ENCODE measurements at places on chromosomes 6 and 20.
A peak's percentile ranks its signal among the peaks of the same experiment; 100 is the strongest.

- peak; percentile 85 for DNase-seq
Measured at GRCh38 chr6:46453216-46453615, 38.0 kb downstream of the RCAN2 start.

DNA sequence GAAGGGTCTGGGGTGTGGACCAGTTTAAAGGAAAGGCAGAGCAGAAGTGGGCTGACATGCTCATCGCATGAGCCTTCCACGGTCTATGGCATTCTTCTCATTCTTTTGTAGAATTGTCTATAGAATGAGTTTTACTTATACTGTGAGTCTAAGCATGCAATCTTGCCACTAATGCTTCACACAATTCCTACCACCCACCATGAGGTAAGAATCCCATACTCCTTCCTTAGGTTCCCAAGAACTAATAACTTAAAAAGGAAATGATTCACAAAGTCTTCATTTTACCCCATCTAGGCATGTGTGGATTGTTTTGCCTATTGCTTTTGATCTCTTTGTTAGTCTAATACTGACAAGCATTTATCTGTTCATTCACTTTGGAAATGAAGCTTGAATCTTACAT, 195.2 kb downstream of the LY86 start:
- DNase-seq, result no peak

DNA sequence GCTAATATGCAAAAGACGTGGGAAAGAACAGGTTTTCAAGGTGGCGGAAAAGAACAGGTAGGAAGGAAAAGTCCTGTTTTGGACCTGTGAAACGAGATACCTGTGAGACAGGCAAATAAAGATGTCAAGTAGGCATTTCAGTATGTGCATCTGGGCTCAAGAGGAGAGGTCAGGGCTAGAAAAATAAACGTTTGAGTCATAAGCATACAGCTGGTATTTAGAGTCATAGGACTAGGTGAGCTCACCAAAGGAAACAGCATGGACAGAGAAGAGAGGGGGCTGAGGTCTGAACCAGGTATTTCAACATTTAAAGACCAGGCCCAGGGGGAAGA, 14.9 kb downstream of the MTFR2 start:
- DNase-seq, result peak; percentile 89

DNA sequence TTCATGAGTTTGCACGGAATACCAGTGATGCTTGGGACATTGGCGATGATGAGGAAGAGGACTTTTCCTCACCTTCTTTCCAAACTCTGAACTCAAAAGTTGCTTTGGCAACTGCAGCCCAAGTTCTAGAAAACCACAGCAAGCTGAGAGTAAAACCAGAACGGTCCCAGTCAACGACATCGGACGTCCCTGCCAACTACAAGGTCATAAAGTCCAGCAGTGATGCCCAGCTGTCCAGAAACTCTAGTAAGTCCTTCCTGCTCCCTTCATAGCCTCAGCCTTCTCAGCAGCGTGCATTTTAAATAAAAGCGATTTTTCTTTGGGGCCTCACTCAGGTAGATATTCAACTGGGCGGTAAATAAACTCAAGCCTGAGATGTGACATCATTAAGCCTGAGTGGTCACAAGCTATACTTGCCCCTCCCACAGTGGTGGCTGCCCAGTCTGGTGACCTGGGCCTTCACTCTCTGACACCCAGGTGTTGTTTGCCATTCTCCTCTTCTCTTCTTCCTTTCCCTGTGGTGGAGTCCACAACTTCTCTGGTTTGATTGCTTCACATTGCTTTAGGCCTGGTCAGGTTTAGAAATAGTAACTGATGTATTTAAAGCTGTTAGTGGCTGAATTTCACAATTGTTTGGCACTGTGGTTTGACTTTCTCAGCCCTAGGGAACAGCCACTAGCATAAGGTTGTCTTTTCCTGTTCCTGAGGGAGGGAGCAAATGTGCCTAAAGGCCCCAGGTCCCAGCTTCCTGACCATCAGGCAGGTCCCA, 21.6 kb upstream of the TMEM217 start:
- DNase-seq, result peak; percentile 91

DNA sequence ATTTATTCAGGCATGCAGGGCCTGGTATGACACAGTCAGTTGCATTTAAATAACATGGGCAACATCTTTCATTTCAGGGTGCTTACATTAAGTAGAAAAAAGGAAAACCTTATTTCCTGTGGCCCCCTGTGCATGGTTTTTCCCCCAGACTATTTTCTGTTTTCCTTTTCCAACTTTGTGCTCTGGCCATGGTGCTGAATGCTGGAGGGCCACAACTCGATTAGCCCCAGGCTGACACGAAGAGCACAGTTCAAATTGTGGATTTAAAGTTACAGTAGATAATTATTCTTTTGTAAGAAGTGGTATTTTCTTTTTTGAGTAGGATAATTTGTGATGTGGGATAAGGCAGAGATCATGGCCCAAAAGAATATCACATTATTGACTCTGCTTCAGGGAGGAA, 332.0 kb downstream of the HAO1 start:
- DNase-seq, result peak; percentile 11

DNA sequence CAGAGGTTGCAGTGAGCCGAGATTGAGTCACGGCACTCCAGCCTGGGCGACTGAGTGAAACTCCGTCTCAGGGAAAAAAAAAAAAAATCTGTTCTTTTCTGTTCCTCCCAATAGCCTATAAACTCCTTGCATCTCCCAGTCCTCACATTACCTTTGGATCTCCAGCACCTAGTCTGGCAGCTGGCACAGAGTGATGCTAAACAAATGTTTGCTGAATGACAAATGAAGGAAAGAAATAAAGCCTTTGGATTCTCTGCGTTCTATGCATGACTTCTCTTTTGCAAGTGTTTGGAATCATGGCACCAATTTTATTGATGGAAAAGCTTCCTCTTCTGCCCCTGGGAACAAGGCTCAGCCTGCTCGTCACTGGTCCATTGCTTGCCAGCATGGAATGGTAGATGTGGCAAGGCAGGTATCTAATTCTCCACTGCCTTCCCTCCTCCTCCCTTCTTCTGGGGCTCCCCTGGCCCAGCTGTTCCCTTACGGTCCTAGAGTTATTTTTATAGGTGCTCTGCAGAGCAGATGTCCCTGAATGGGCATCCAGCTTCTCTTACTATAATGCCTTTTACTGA, 53.6 kb upstream of the FYN start:
- no peak for DNase-seq

DNA sequence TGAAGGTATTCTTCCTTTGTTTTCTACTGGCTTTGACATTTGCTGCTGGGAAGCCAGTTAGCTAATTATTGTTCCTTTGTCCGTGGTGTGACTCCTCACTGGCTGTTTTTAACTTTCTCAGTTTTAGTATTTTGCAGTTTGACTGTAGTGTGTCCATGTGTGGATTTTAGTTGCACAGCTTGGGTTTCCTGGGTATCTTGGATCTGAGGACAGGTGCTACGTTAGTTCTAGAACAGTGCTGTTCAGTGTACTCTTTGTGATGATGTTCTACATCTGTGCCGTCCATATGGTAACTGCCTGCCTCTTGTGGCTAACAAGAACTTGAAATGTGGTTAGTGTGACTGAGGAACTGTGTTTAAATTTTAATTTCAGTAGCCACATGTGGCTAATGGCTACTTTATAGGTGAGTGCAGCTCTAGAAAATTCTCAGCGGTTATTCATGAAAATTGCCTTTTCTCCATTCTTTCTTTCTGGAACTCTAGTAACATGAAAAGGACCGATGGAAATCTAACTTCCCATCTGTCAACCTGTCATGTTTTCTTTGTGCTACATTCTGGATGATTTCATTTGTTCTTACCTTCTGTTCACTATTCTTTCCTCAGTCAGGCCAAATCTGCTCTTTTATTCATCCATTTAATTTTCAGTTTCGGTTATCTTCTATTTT, 7.4 kb downstream of the SNX9 start:
- DNase-seq, result no peak

DNA sequence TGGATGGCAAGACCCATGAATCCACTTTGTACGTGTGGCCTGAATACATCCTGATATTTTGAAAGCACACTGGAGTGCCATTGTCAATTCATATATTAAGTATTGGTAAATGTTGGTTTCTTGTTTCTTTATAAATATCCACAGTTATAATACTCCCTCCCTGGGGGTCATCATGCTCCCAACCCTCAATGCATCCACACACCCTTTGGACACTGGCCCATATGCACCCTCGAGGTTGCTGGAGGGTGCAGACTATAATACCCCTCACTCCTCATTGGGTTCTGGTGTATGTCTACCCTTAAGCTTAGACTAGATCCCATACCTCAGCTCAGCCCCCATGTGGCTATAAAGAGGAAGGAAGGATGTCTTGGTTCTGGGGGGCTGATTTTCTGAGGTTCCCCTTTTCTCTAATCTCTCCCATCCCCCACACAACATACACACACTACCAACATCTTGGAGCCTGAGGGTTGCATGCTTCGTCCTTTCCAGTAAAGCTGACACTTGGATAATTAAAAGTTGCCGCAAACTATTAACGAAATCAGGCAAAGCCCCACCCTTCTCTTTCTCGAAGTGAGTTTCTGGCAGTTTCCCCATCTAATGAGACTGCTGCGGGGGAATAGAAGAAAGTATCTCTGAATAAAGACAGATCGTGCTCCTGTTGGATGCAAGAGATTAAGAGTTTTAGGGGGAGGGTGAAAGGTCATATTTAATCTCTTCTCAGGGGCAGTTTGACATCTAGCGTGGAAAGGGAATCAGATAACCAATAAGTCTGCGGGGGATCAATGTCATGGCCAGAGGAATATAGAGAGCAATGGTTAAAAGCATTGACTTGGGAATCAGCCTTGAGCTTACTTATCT, 7.4 kb downstream of the PIM1 start:
- no peak for DNase-seq

DNA sequence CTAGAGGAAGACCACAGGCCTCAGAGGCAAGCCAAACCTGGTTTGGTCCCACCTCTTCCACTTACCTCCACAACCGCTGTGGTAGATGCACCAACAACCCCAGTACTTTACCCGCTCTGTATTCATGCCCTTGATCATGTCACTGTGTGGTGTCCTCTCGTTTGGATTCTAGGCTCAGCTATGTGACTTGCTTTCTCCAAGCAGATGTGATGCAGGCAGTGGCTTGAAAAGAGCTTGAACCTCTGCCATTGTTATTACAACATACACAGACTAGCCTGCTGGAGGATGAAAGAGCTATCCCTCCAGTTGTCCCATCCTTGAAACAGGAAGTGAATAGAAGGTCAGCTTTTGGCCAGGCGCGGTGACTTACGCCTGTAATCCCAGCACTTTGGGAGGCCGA, 147.7 kb downstream of the ZNF217 start:
- no peak for DNase-seq

DNA sequence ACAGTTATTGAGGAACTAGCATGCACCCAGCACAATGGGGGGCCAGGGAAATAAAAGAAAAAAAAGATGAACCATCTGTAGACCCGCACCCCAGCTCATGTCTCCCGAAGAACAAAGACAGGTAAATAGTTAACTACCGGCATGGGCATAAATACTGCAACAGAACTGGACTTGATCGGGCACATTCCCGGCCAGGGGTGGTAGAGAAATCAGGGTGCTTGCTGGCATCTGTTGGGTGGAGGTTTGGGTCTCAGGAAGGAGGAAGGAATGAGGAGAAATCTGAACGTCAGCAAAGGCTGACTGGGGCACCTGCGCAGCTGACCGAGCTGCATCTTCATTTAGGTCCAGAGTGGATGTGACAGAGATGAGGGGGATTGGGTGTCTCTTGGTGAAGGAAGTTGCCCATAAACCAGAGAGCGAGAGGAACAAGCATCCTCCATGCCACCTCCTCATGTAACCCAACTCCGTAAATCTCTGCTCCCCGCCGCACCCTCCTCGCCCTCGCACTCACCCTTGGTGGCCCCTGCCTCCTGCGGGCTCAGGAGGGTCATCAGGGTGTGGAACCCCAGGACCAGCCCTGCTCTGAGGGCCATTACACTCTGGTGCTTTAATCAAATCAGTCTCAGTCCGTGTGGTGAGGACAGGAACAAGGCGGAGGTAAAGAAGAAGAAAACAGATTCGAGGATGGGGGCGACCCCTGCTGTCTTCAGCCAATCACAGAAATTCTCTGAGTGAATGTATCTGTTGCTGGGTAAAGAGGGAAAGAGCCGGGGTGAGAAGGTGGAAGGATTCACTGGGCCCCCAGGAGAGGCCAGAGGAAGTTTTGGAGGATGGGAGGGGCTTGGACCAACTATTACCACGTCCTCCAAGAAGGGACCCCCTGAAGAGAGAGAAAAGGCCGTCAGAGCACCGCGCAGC, at the start of gene HLA-DOA:
TSS of gene HLA-DOA (minus strand) at position 648 of the 918 bp plus-strand sequence.
- DNase-seq, result peak; percentile 52

GRCh38 chr6:118377711-118378414, 170.2 kb upstream of the PLN start:
- no peak for DNase-seq

- no peak for DNase-seq
Measured at GRCh38 chr6:137391061-137391814, 103.0 kb downstream of the OLIG3 start.

- DNase-seq, result peak; percentile 82
Measured at GRCh38 chr20:45355209-45356084, 7.2 kb upstream of the SDC4 start.

- DNase-seq, result peak; percentile 43
Measured at GRCh38 chr6:44202972-44203750, 13.6 kb upstream of the MYMX start.

DNA sequence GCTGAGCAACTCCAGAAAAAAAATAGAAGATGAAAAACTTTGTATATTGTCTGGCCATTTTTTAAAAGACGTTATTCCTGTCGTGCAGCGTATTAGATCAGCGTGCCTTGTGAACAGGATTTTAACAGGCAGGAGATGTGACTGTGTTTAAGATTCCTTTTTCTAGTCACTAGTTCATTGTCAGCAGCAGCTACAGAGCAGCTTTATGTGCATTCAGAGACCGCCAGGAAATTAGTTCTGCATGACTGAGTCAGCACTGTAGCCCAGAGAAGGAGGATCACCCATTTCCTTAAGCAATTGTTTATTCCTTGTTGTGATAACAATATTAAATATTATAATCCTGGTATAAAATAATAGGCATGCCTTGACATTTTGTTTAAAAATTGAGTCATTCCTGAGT, 75.4 kb upstream of the ADGRB3 start:
- DNase-seq, result no peak

GRCh38 chr6:48098923-48099322, 12.1 kb downstream of the PTCHD4 start:
- no peak for DNase-seq

DNA sequence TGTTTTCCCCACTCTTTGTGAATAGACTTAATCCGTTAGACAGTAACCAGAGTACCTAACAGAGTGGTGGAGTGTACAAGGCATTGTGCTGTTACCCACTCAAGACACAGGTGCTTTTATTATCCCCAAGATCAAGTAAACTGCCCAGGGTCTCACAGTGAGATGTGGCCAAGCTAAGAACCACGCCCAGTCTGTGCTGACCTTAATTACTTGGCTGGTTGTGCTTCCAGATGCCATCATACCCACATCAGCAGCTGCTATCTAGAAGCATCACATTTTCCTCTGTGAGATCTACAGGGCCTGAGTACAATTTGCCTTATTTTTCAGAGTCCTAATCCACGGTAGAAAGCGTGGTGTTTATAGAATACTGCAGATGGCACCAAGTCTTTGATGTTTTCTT, 70.3 kb downstream of the GFRA4 start:
- no peak for DNase-seq

GRCh38 chr20:35718972-35719635, 19.9 kb downstream of the ROMO1 start:
- DNase-seq, result no peak

Data from choroid plexus epithelial cell (primary cell).